CD14-positive monocyte (primary cell): ENCODE measurements at places on chromosomes 11 and 22.
A peak's percentile ranks its signal among the peaks of the same experiment; 100 is the strongest.

DNA sequence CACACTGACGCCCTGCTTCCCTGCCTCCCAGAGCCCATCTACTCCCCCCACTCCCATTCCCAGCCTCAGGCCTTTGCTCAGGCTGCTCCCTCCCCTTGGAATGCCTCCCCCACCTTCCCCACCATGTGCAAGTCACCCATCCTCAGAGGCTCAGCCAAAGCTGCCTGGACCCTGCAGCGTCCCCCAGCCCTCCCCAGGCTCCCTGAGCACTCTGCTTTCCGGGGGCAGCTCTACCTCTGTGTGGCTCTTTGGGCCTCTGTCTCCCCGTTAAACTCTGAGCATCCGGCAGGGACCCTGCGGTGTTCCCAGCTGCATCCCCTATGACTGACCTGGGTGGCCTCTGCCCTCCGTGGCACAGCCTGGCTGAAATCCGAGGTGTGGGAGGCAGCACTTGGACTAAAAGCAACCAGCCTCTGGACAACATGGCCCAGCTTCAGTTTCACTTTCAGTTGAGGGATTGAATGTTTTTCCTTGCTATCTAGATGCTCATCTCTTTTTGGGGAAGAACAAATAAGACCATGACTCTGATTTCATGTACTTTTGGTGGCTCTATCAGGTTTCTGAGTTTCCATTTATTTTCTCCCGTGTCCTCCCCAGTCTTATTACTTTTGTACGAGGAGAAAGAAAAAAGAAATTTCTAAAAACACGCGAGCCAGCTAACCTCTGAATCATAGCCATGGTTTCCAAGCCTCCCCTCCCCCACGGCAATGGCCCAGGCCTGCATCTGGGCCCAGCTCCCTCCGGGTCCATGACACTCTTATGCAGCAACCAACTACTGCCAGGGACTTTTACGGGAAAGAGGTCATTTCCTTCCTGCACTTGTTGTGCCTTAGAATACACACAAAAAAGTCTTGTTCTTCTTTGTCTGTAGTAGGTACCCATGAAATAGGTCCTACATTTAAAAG lies 3.8 kb downstream of the APOL3 start:
- DNase-seq, result peak; percentile 85

DNA sequence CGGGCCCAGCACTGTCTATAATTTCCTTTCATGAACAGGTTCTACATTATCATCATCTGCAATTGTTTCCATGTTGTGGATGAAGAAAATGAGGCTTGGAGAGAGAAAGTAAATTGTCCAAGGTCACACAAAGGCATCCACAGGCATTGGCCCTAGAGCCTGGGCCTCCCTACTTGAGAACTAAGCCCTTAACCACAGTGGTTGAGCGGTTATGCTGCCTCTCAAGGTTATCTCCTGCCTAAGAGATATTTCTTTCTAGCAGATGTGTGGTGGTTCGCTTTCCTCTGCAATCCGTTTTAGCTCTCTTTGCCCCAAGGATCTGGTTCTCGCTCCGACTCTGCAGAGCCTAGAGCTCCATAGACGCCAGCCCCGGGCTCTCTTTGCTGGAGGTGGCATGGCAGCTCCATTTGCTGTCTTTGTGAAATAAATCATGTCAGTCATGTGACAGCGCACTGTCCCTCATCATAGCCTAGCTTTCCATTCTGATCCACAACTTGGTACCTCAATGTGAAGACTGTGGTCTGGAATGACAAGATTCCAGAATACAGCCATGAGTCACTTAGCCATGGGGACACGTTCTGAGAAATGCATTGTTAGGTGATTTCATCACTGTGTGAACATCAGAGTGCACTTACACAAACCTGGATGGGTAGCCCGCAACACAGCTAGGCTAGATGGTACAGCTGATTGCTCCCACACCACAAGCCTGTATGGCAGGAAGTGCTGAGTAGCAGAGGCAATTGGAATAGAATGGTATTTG lies 27.2 kb downstream of the RPS6KA4 start:
- peak; percentile 66 for DNase-seq

DNA sequence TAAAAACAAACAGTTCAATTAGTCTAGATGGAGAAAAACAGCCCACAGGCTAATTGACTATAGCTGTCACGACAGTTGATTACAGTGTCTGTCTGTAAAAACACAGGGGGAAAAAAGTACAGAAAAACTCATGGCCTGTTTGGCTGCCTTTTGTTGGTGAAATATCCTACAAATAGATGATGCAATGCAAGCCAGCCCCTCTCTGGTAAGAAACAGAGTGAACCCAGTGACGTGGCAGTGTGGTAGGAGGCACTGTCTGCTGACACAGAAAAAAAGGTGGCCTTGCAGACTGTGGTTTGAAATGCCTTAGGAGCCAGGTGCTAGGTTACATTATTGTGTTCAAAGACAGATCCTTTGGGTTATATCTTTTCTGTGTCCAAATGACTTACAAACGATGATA lies 431.4 kb upstream of the CCDC90B start:
- no peak for DNase-seq

GRCh38 chr11:61119055-61119454 lies 16.8 kb downstream of the CD5 start:
- no peak for DNase-seq

GRCh38 chr11:103901656-103902055 lies 134.8 kb upstream of the DDI1 start:
- no peak for DNase-seq

DNA sequence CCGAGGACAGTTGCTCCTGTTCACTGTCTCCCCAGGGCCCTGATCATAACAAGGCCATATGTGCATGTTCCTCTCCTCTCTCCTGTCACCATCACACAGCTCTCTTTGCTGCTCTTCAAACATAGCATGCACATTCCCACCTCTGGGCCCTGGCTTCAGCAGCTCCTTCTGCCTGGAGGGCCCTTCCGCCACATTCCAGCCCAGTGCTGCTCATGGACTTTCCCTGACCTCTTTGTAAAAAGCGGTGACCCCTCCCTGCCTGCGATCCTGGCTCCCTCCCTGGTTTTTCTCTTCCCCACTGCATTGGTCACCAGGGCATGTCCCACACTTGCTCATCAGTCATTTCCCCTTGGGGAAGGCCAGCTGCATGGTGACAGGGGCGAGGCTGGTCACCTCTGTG lies 98.2 kb downstream of the MYO18B start:
- no peak for DNase-seq

- DNase-seq, result no peak
Observed at GRCh38 chr11:27496461-27496860, 10.1 kb downstream of the LIN7C start.

DNA sequence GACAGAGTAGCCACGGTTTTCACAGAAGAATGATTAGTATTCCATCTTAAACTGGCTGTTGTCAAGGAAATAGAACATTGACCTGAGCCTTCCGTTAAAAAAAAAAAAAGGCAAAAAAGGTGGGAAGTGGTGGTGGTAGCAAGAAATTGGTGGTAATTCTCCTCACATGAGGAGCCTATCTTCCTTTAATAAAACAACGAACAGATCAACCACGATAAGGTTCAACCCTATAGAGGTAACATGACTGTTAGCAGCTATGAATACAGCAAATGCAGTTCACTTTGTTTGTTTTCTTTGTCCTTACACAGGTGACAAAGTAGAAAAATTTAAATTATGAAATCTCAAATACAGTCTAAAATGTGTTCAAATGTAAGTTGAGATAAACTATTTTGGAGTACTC lies 181.6 kb downstream of the TTC28 start:
- no peak for DNase-seq

DNA sequence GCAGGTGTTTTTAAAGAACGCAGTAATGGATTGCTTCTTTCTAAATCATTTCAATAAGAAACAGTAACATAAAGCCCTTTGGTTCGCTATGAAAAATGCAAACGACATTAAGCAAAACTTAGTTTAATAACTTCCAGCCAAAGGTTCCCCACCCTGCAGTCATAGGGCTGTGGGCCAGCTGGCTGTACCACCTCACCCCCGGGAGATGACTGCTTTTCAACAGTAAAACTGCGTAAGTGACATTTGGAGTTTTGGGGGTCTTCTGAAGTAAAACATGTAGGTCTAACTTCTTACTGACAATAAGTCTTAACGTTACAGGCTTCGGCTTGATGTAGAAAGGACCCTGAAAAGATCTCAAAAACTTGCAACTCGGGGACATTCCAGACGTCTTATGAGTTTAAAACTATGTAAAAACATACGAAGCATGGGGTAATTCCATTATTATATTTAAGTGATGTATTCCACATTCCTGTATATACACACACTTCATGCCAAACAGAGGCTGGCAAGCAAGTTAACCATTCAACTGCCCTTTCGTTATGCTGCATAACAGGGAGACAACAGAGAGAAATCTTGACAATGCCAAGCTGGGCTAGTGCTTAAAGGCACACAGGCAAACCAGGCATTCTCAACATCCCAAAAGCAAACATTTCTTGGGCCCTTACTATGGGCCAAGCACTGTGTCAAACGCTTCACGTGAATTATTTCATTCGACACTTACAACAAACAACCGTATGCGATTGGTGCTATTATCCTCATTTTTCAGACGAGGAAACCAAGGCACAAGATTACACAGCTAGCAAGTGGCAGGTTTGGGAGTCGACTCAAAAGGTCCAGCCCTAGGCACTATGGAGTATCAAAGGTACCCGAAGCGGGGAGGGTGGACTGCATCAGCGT lies 1.2 kb downstream of the MRTFA start:
- no peak for DNase-seq

- DNase-seq, result no peak
Observed at GRCh38 chr11:70677232-70677916, 279.0 kb downstream of the CTTN start.

- DNase-seq, result no peak
Observed at GRCh38 chr11:109784536-109784935, 308.7 kb upstream of the ZC3H12C start.
